ENCODE measurements at places on chromosomes 16 and 17.

GRCh38 chr17:3817851-3818605, 17.0 kb upstream of the ITGAE start:
- no peak for DNase-seq

- DNase-seq: no peak
These were observed 21.8 kb downstream of the FAM20A start for GRCh38 chr17:68579194-68579927.

DNA sequence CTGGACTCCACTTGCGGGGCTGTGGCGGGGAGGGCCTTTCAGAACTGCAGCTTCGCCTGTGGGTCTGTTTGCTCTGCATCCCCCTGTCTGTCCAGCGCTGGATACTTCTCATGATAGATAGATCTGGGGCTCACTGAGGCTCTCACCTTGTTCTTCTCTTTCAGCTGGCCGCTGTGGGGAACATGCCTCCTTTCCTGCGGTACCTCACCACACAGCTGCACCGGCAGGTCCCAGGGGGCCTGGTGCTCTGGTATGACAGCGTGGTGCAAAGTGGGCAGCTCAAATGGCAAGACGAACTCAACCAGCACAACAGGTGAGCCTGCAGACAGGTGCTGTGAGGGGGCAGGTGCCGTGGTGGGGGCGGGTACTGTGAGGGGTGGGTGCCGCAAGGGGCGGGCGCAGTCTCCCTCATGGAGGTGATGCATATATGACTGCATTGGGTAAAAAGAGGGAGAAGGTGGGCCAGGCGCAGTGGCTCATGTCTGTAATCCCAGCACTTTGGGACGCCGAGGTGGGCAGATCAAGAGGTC, 6.2 kb downstream of the ENGASE start:
- no peak for DNase-seq

DNA sequence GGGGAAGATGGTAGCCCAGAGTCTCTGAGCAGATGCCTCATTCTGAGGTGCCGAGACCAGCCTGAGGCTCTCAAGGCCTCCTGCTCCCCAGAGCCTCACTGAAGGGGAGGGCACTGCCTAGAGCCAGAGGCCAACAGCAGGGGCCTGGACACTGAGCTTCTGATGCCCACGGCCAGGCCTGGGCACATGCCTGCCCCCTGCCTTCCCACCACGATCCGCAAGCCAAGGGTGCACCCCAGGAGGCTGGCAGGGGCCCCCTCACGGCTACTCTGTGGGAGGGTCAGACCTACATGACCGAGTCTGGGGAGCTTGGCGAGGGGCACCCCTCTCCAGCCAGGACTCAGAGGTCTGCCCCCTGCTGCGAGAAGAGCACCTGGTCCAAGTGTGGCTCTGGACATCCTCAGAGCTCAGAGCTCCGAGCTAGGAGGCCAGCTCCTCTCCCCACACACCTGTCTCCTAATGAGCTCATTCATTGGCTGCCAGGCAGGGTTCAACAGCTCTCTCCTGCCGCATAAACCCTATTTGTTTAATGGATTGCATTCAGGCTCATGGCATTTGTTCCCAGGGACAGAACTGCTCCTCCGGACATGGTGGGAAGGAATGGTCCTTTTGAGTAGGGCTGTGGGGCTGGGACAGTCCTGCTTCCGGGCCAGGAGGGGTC, 13.9 kb downstream of the OTOP3 start:
- no peak for DNase-seq

DNA sequence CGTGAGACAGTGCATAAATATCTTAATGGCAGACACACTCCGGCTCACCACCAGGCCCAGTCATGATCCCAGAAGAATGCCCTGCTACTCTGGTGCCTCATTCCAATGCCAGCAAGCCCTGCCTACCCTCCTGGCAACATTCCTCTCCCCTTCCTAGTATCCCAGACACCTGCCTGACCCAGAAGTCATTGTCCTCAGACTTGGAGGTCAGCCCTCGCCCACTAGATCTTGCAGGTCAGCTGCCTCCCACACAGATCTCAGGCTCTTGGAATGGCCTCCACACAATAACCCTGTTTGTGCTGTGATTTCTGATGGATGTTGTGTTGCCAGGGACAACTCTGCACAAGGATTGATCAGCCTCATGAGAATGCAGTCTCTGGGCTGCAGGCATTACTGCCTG, 1.8 kb upstream of the TEX2 start:
- DNase-seq: no peak

Measured in LHCN-M2 (cell line).